ENCODE measurements at places on chromosomes 6 and 20.
A peak's percentile ranks its signal among the peaks of the same experiment; 100 is the strongest.

- no peak for DNase-seq
These were observed 37.5 kb downstream of the SOD2 start for GRCh38 chr6:159655409-159655988.

DNA sequence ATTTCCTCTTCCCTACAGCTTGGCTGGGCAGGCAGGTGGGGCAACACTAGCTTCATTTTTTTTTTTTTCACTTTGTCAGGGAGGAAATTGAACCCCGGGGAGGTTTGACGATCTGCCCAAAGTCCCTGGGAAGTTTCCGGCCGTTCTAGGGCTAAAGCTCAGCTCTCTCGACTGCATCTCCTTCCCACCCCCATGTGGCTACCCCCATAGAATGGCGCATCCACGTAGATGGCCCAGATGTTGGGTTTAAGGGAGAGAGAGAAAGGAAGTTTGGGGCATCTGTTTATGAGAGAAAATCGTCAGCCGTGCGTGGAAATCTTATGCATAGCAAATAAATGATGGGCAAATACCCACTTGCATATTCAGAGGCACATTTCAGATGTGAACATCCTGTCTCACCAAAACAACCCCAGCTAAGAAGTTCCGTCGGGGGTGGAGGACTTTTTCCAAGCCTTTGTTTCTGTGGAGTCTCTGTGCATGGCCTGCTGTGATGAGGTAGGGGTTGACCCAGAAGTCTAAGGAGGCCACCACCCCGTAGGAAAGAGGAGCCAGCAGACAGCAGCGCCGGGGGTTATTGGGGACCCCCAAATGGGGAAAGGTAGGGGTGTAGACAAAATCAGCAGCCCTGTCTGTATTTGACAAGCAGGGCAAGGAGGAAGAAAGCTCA lies 40.5 kb upstream of the ZNF831 start:
- DNase-seq = no peak

DNA sequence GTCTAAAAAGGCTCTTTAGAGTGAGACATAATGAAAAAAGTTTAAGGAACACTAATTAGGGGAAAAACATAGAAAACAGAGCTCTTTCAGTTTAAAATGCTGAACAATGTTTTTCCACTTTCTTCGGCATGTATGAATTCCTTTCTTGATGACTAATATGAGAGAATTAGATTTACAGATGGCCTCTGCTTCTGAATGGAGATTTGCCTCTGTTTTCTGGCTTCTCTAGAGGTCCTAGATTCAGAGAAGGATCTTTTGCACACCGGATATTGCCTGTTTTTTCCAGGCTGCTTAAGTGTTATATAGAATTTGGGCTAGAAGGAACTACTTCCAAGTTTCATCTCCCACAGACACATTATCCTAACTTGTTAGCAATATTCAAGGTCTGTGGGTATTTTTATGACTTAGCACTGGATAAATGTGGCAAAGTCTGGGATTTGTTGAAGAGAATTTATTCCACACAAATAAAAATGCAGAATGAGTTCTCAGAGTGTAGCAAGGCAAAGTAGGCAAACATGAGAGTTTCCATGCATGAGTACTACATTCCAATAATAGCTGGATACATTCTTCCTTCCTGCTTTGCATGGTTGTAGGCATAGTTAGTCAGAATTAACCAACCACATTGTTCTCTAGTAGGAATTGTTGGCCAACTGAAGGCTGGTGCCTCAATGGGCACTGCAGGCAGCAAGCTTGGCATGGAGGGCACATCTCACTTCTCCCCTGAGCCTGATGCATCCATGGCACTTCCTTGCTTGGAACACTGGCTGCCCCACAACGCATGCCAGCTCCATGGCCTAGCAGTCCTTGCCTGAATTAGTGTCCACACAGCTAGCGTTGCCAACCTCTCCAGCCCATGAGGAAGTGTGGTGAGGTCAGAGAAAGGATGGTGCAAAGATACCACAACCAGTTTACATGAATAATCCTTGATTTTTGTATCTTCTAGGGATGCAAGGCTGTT lies 224.2 kb downstream of the CLIC5 start:
- DNase-seq = no peak

- DNase-seq = no peak
These were observed 204.0 kb downstream of the TSHZ2 start for GRCh38 chr20:53176134-53176533.

- no peak for DNase-seq
These were observed 39.6 kb upstream of the PRELID3B start for GRCh38 chr20:59082077-59082740.

GRCh38 chr20:10771435-10772140 lies 97.8 kb upstream of the JAG1 start:
- DNase-seq = no peak

DNA sequence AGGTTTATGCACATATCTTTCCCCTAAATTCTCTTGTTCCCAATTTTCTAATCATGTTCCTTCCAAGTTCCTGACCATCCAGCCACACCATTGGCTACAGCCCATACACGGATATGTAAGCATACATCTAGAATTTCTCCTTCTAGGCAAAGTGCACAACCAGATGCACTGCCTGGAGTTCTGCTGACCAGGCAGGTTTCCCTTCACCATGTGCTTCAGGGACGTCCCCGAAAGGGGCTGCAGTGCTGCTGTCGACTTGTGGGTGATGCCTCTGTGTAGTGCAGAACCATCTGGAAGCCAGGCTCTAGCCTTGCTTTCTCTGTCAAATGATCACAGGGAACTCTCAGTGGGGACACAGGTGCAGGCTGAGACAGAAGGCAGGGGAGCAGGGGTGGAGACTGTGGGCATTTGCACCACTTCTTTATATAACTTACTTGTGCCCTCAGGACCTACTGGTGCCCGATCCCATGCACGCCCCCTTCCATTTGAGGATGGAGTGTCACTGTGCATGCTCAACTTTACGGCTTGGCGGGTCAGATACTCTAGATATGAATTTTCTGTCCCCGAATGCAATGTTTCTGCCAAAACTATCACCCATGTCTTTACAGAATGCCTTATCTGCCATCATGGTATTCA lies 37.5 kb upstream of the SMOC2 start:
- no peak for DNase-seq

DNA sequence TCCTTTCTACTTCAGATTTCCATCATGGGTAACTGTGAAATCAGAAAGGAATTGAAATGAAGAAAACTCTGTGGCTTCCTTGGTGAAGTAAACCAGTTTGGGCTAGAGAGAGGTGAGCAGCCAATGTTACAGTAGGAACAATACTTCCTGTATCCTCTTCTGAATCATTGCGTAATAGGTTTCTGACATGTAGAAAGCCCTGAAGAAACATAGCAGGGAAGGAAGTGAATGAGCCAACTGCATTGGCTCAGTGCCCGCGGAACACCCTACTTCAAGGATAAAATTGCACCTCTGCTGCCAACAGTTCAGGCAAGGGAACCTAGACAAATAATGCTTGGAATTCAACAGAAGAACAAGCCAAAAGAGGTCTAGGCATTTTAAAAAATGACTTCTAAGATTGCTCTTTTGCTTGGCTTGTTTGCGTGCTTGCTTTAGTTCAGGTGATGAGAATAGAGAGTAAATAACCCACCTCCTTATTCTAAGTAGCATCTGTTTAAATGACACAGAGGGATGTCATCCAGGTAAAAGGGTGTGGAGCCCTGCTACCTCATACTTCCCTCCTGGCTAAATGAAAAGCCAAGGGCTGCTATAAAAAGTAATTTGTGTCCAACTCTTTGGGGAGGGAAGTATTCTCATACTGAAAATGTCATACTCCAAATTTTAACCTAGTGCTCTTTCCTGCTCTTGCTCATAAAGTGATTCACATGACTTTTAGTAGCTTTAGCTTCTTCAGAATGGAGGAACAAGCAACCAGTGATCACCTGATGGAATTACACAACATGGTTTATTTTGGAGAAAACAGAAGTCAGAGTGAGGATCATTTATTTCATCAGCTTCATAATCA lies 30.0 kb upstream of the AKIRIN2 start:
- DNase-seq = peak; percentile 54

DNA sequence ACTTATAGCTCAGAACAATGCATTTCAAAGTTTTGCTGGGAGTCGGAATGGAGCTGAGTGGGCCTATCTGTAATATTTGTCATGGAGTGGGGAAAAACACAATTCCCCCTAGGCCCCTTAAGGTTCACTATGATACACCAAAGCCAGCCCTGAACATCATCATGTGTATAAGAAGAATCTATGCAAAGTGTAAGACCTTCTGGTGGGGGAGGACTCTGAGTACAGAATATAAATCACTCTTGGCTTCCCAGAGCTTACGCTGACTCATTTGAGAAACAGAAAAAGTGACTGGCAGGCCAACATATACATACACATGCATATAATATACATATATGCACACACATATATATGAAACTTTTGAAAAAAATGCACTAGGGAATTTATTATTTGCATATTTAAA lies 54.1 kb upstream of the UBR2 start:
- DNase-seq = no peak

DNA sequence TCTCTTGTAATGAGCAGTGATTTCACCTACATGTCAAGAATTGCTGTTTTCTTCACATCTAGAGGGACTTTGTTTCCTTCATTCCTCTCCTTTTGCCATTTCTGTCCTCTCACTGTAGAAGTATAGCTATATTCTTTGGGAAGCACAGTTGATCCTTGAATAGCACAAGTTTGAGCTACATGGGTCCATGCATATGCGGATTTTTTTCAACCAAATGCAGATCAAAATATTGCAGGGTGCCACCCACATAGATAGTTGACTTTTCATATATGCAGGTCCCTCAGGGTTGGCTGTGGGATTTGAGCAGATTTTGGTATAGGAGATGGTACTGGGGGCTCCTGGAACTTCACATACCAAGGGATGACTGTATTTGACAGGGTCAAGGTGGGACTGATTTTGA lies 41.1 kb downstream of the BLTP3A start:
- no peak for DNase-seq

GRCh38 chr20:9928281-9928737 lies 89.4 kb upstream of the PAK5 start:
- DNase-seq = no peak

DNA sequence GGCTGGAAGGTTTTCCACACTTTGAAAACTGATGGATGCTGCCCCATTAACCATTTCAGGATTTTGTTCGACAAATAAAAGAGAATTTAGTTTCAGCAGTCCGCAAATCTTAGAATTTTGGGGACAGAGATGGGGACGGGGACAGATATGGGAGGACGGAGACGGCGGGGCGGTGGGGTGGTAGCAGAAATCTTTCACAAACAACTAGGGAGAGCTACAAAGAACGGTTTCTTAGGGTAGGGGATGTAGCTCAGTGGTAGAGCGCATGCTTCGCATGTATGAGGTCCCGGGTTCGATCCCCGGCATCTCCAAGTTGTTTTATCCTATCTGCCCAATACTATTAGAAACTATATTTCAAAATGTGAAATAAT lies 15.1 kb downstream of the HMGN4 start:
- DNase-seq = no peak

DNA sequence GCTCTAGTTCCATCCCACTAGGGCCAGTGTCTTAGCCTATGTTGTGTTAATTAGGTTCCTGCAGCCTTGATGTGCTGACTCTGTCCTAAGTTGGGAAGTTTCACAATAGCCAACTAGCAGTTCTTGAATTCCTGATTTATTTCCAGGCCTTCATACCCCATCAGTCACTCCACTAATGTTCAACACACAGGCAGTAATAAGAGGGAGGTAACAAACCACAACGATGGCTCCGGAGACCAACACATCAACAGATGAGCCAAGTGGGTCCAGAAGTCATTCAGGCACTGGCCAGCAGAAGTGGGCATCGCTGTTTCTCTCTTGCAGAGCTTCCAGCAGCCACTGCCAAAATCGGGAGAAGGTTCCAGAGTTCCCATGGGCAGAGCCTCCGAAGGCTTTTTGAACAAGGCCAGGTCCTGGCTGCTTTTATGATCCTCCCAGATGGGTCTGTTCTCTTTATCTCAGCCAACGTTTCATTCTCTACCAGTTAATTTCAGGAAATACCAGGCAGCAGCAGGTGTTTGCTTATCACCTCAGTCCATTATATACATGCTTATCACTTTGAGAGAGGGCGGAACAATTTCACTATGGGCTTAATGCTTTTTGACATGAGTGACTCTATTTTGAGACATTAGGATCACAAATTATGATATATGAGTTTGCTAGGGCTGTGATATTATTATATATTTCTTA lies 48.5 kb upstream of the NOP56 start:
- DNase-seq = no peak
